GM23338 (cell line): ENCODE measurements at places on chromosomes 11 and 22. TPM values are rescaled to one million over a fixed set of nuclear protein-coding genes. Genes with fewer than 3 reads are reported as not detected.

DNA sequence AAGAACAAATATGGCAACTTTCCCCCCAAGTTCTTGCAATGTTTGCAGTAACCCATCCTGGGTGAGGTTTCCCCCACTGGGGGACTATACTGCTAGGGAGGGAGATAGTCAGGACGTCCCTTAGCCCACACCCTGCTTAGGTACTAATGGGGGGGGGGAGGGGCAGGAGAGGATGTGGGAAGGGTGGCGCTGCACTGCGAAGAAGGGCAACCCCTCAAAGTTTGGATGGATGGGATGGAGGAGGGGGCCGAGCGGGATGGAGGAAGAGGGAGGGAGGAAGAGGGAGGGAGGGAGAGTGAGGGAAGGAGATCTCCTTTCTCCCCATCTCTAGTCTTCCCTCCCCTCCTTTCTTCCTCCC, 100.6 kb upstream of the HSD17B12 start:
- DNase-seq: peak; percentile 83

Gene NCAM1
- 1.6 and 4.6 TPM in 2 replicates for total RNA-seq

GRCh38 chr22:38187413-38188212, 6.0 kb upstream of the PLA2G6 start:
- no peak for DNase-seq

DNA sequence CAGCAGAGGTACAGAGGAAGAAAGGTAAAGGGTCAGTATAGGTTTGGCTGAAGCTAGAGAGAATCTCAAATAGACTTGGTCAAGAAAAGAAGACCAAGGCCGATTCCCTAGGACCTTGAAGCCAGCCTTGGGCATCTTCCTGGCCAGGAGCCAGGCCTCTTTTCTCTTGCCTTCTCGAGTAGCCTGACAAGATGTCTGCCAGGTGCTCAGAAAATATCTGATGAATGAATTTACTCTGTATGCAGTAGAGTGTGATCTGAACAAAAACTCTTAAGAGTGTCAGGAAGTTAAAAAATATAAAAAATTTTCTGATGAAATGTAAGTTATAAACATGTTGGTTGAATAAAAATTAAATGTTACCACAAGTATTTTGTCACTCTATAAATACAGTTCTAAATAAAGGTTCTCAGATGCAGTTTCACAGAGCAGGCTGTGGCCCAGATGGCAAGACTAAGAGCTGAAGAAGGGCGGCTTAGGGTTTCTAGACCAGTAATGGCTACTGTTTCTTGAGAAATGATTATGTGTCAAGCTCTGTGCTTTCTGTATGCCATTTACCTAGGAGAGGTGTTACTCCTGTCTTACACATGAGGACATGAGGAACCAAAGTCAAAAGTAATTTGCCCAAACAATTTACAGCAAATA, 98.1 kb downstream of the ATXN10 start:
- no peak for DNase-seq

DNA sequence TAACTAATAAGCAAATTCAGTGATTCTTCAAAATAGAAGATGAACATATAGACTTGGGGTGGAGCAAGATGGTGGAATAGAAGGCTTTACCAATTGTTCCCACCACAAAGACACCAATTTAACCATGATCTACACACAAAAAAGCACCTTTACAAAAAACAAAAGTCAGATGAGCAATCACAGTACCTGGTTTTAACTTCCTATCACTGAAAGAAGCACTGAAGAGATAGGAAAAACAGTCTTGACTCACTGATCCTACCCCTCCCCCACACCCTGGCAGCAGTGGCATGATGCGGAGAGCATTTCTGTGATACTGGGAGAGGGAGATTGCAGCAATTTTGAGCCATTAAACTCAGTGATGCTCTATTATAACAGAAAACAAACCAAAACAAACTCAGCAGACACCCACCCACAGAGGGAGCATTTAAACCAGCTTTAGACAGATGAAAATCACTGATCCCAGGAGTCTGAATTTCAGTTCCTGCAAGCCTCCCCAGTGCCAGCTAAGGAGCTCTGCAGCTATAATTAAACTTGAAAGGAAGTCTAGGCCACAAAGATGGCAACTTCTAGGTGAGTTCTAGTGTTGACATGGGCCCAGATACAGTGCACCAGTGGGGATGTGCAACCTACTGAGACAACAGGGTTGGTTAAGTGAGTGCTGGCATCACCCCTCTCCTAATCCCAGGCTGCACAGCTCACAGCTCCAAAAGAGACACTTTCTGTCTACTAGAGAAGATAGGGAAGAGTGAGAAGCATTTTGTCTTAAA, 161.8 kb upstream of the GRIA4 start:
- DNase-seq: no peak

- DNase-seq: no peak
These were observed 234.5 kb downstream of the METTL15 start for GRCh38 chr11:28342716-28343115.

Gene SGSM1
- total RNA-seq: 4.2 and 4.7 TPM in 2 replicates

- DNase-seq: peak; percentile 92
These were observed 16.5 kb upstream of the OR5B21 start for GRCh38 chr11:58524232-58525036.

DNA sequence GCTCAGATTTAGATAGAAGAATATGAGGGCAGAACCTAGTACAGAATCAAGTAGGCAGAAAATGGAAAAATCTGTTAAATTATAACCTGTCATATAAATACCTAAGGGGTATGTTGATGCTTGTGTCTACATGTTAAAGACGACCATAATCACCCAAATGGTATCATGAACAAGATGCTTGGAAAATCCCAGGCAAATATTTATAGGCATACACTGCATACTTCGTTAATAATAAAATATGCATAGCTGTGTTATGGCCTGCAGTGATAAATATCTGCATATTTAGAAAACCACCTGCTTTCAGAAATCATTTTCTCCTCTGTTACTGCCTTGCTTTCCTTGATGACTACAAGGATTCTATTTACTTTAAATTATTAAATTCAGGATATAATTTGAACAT, 18.9 kb upstream of the DDX10 start:
- DNase-seq: no peak

Gene BARX2
- not detected in 2 replicates for total RNA-seq

DNA sequence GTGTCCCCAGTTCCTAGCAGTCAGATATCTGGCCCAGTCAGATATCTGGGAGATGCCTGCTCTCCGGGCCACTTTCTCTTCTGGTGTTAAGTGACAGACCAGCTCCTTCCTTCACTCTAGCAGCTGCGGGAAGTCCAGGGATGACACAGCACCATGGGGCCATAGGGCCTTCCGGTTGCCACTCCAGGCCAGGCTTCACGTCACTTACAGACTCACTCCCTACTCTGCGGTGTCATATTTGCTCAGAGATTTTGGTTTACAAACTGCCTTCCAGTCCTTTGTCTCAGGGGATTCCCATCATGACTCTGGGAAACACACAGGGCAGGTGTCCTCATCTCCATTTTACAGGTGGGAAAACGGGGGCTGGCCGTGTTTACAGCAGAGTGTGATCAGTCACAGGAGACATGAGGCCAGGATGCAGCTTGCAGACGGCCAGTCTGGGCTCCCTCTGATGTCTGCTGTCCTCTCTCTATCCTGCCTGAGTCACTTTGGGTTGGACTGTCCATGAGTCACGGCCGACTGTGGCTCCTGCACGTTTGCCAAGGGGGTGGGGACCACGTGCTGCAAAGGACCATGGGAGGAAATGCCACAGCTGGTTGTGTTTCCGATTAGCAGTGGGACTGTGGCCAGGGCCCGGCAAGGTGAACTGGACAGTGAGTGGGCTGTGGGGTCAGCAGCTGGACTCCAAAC, 8.2 kb upstream of the TBC1D22A start:
- no peak for DNase-seq

DNA sequence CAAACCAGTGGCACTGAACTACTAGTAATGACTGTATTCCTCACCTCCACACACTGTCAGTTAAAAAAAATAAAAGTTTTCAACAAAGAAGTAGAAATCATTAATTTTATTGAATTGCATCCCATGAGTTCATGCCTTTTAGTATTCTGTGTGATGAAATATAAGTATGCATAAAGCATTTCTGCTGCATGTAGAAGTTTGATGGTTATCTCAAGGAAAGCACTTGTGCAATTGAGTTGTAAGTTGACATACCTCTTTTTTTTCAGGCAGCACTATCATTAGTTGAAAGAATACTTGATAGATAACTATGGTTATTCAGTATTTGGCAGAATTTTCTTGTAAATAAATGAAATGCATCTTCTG, 104.4 kb downstream of the STIM1 start:
- no peak for DNase-seq

DNA sequence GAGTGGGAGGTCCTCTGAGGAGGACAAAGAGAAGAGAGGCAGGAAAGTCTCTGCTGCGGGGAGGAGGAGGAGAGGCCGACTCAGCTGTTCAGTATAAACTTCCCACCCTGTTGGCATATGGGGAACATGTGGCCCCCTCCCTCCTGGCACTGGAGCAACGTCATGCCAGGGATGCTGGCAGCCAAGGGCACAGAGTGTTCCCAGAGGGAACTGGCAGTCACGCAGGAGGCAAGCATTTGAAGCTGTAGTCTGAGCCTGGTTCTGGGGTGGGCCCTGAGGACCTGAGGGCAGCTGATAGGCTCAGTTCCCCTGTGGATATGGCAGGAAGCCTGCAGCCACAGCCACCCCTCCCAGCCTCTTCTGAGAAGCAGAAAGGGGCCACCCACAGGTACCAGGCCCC, 67.1 kb upstream of the TSPAN18 start:
- DNase-seq: no peak

Gene TSKU
- total RNA-seq: 31.1 and 33.8 TPM in 2 replicates
